ENCODE measurements at places on chromosomes 2 and 18.

GRCh38 chr18:33755931-33756560 lies 178.0 kb downstream of the ASXL3 start:
- DNase-seq = no peak

- no peak for DNase-seq
These were observed 11.0 kb upstream of the CREG2 start for GRCh38 chr2:101398116-101398821.

GRCh38 chr2:107025291-107025857 lies 139.4 kb upstream of the ST6GAL2 start:
- no peak for DNase-seq

DNA sequence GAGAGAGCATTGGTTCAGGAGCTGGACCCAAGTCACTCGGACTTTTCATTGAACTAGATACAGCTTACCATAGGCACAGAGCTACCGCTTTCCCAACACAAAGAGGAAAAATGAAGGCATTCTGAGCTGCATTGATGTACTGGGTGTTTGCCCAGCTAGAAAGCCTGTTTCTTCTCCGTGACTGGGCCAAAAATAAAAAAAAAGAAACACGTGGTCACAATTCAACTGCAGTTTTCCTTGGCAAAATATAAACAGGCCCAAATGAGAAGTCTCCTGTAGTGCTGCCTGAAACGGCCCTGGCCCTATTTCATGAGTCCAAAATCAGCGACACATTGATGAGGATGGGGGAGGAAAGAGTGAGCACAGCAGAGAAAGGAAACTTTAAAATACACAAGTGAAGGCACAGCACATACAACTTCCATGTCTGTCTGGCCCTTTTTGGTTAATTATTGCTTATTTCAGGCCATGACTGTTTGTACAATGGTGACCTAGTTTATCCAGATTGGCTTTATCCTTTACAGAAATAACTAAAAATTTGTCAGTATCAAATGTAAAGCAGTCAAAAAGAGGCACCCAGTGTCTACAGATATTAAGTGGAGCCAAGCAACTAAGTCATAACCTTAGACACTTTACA lies 179.7 kb downstream of the ICOS start:
- DNase-seq = no peak

DNA sequence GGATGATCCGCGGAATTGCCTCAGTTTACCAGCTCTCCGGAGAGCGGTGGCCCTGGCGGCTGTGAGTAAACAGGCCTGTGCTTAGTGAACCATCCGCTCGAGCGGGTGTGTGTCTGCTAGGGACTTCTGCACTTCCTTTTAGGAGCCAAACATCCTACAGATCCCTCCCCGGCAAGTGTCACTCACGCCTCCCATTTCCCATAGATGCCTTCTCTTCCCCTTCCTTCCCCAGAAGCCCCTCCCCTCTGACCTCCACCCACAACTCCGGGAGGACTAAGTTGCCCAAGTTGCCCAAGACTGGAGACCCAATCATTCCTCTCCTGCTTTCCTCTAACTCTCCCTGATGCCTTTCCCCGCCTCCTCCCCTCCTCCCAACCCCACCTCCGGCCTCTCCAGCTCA lies 2.9 kb downstream of the C1QL2 start:
- DNase-seq = no peak

DNA sequence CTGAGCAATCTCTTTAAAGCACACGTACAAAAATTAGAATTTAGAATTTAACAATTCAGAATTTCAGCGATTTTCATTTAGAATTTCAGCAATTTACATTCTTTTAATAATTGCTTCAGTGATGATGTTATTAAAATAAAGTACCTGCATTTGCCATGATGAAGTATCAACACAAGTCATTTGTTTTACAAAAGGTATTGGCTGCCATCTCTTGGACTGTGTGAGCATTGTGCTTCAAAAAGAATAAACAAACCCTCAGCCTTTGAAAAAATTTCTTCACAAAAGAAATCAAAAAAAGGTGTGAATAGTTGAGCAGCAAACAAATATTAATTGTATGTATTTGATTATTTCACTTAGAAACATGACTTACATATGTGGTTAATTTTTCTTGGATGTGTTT lies 27.1 kb upstream of the ZC3H15 start:
- no peak for DNase-seq

GRCh38 chr18:57052173-57052572 lies 94.7 kb upstream of the BOD1L2 start:
- DNase-seq = no peak

- DNase-seq = no peak
These were observed 22.9 kb downstream of the IL36A start for GRCh38 chr2:113028112-113028511.

DNA sequence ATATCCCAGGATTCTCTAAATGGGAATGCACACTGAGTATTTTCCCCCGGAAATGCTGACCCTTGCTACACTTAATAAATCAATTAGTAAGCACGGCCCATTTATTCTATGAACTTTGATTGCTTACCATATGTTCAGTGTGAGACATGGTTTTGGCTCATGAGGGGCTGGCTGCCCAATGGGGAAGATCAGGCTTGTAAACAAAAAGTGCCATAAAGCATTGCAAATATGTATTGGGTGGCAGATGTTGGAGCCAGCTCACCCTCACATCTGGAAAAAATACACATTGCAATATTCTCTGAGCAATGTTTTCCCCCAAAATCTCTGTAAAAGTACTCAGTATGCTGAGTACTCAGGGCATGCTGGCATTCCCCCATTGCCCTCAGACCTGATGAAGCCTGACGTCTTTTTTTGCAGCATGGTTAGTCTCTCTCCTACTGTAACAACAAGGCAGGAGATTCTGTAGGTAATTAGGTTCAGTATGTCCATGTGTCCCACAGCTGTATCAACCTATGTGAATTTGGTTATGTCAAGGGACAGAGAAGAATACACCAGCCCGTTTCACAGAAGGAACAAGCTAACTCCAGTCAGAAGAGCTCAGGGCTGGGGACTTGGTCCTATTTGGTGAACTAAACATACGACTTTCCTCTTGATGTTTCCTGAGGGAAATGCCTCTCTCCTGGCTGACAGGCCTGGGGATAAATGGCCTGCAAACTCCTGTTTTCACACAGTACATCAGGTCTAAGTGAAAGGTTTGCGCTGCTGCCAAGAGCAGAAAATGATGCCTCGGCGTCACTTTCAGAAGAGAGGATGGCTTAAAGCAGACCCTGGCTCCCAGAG lies 202.4 kb downstream of the INSIG2 start:
- DNase-seq = no peak

- DNase-seq = no peak
These were observed 78.3 kb downstream of the STPG4 start for GRCh38 chr2:47076586-47077441.

GRCh38 chr18:48227206-48227605 lies 182.0 kb downstream of the ZBTB7C start:
- no peak for DNase-seq

DNA sequence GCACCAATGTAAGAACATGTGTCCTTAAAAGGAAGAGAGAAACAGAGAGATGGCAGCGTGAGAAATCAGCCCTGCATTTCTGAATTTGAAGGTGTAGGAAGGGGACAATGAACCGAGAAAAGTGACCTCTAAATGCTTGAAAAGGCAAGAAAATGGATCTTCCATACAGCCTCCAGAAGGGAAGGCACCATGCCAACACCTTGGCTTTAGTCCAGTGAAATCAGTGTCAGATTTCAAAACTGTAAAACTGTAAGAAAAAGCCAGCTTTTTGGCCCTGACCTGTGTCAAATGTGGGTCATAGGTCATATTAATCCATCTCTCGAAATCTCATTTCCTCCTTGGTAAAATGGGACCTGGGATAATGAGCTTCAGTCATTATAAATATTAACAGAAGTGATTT lies 762.3 kb downstream of the DCDC2C start:
- DNase-seq = no peak

GRCh38 chr2:76763276-76763675 lies 758.9 kb downstream of the LRRTM4 start:
- no peak for DNase-seq

DNA sequence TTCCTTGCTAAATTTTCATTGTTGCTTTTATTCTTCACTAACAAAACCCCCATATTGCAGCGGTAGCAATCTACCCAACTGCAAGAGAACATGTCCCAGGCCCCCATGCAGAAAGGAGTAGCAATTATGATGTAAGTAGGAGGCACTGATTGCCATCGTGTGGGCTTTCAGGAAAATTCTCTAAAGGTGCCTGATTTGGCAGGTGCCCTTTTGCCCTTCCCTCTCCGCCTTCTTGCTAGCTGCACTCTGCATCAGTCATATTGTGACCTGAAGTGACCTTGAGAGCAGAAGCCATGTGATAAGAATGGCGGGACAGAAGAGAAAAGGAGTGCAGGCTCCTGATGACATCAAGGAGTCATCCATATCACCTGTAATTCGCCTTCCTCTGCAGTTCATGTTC lies 112.1 kb downstream of the NCKAP5 start:
- DNase-seq = no peak

- DNase-seq = no peak
These were observed 58.5 kb downstream of the PKDCC start for GRCh38 chr2:42106257-42106816.

- DNase-seq = no peak
These were observed 320.1 kb downstream of the CYP26B1 start for GRCh38 chr2:71827524-71827901.

- no peak for DNase-seq
These were observed 1.7 kb downstream of the MYCN start for GRCh38 chr2:15941871-15942710.

DNA sequence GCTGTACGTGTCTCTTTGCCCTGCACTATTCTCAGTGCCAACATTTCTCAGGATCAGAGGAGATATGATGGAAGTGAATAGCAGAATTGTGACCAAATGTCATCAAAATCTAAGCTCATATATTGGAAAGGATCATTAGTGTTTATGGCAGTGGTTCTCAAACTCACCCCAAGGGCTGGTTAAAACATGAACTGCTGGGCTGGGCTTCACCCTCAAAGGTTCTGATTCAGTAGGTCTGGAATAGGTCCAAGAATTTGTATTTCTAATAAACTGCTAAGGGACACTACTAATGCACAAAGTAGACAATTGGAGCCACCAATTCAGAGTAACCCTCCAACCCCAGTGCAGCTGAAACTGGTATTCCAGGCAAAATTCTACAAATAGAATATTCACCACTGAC lies 317.9 kb upstream of the UBE2E3 start:
- no peak for DNase-seq

DNA sequence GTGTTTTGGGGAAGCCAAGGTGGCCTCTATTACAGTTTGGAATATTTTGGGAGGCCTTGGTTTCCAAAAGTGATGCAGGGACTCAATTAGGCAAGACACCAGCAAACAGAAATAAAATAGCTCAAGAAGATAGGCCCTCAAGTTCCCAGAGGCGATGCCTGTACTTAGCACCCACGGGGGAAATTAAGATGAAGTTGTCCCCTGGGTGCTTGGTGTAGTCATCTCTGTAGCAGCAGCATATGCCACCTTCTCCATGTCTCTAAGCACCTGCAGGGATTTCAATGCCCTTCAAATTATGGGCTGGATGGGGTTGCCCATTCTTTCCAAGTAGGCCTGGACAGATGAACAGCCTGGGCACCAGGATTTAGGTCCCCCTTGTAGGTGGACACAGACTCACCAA lies 185.0 kb downstream of the CTIF start:
- DNase-seq = no peak

- no peak for DNase-seq
These were observed 61.0 kb upstream of the IL1RL1 start for GRCh38 chr2:102250278-102250821.

- DNase-seq = no peak
These were observed 38.8 kb downstream of the NCAPH start for GRCh38 chr2:96374211-96374951.

- DNase-seq = no peak
These were observed 152.7 kb upstream of the MYO3B start for GRCh38 chr2:170025223-170025622.

- DNase-seq = no peak
These were observed 150.0 kb downstream of the IKZF2 start for GRCh38 chr2:213001297-213001910.

DNA sequence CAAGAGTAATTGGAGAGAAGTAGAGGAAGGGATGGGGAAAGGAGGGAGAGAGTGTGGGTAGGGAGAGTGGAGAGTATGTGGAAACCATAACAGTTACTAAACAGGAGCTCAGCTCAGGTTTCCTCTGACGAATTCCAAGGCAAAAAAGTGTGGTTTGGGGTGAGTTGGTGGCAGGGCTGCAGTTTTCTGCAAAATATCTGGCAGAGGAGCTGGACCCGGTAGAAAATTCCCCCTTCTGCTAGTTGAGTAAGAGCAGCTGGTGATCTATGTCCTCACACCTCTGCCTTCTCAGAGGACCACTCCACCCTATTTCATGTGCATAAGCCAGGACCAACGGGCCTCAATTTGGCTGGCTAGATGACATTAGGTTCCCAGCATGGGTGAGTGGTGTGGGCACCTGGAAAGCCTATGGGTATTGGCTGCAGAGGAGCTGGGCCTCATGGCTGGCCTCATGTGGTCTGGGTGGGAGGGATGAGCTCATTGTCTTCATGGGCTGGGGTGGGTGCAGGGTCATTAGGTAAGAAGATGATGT lies 13.2 kb downstream of the NRP2 start:
- DNase-seq = no peak

- no peak for DNase-seq
These were observed 541.5 kb downstream of the CNTNAP5 start for GRCh38 chr2:124566518-124566970.

GRCh38 chr2:177557794-177558193 lies 165.2 kb downstream of the AGPS start:
- no peak for DNase-seq

- DNase-seq = no peak
These were observed 40.2 kb upstream of the SKA1 start for GRCh38 chr18:50334546-50335152.

DNA sequence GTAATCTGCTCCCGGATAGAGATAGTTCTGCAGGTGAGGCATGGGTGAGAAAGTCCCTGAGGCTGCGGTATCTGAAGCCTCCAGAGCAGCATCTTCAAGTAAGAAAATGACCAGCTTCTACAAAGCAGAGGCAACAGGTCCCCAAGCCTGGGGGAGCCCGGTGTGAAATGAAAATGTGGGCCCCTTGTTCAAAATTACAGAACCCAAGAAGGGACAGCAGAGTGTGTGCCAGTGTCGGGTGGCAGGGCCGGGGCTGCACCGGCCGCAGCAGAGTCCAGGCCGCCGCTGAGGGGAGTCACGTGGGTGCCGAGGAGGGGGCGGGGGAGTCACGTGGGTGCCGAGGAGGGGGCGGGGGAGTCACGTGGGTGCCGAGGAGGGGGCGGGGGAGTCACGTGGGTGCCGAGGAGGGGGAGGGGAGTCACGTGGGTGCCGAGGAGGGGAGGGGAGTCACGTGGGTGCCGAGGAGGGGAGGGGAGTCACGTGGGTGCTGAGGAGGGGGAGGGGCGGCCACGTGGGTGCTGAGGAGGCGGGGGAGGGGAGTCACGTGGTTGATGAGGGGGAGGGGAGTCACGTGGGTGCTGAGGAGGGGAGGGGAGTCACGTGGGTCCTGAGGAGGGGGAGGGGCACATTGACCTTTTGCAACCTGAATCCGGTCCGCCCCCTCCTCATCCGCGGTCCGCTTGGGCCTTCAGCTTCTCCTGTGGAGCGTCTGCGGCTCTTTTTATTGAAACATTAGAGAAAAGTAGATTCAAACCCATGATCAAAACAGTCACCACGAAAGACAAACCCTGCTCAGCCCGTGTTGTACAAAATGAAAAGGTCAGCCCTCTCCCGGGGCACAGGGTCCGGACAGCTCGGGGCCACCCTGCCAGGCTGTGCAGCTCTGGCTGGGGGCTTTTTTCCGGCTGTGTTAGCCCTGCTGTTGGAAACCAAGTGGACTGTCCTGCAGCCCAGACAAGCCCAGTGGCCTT lies 10.4 kb downstream of the COLEC11 start:
- peak; percentile 37 for DNase-seq
